EH (cell line): ENCODE measurements at places on chromosomes 1 and 21.

- no peak for DNase-seq
These were observed 560.1 kb downstream of the OMA1 start for GRCh38 chr1:57986432-57986831.

DNA sequence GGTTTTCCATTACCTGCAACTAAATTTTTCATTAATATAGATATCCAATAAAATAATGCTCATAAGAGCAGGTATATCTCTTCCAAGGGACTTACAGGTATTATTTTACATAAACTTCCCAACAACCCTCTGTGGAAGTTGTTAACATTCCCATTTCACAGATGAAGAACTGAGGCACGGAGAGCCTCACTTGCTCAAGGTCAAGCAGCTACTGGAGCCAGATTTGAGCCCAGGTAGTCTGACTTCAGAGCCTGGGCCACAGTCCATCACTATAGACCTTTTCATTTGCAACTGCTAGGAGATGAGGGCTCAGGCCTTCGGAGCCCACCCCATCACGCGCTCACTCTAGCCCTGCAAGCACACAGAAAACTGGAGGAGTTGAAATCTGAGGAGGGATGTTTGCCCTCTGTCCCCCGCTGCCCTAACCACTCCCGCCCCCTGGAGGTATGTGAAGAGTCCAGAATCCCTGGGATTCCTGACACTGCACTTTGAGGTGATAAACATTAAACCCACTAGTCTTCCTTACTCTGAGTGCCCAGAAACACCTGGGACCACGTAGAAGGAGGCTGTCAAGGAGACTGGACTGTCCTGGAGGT is 11.7 kb upstream of the ALPL start:
- DNase-seq = no peak

DNA sequence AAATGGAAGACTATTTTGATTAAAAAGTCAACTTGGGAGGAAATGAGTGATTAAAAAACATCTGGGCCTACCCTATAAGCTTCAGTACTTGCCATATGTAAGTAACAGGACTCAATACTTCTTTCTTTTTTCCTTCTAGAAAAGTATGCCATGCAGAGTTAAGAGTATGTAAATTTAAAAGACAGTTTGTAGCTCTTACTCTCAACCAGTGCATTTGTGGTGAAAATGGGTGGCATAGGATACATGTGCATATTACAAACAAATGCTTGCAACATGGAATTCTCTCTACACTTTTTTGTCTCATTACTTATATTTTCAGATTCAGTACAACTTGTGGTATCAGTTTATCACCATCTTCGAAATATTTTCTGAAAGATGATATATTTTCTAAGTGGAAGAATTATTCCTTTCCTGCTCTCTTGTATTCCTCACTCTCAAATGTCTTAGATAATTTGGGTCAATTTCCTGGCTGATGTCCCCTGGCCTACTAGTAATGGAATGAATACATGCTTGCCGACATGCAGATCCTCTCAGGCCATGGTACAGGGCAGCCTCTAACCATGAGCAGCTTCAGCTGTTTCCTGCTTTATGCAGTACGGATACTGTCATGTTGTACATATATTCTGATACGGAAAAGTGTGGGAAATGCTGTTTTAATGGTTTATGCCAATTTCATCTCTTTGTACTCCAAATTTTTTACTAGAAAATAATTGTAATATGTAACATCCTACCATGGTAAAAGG is 81.4 kb upstream of the ZNF326 start:
- DNase-seq = no peak

DNA sequence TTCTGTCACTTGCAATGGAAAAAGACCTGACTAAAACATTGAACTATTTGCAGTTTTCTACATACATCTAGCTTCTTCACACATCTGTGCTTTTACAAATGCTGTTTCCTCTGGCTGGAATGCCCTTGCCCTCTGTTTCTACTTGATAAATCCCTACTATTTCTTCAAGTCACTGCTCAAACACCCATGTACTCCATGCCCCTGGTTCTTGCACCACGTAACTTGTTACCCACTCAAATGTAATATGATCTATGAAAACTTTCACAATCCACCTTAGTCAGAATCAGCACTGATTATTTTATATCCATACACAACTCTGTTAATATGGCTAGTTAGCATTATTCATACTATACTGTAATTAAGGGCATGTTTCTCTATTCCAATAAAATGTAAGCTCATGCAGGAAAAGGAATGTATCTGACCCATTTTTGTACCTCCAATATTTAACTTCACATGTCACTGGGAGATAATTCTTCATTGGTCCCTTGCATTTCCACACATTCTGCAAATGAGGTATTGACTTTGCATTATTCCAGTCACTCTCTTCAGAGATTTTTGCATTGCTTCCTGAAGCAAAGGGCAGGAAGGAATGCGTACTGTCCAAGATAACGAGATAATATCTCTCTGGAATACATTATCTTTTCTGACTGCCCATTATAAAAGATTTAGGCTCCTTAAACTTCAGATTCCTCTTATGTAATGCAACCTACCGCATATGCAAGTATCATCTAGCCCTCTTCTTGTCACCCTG is 158.3 kb downstream of the COL24A1 start:
- peak; percentile 5 for DNase-seq

- DNase-seq = no peak
These were observed 42.3 kb downstream of the LHX4 start for GRCh38 chr1:180272395-180272794.

GRCh38 chr1:65769636-65770035 is 23.1 kb upstream of the PDE4B start:
- peak; percentile 89 for DNase-seq

DNA sequence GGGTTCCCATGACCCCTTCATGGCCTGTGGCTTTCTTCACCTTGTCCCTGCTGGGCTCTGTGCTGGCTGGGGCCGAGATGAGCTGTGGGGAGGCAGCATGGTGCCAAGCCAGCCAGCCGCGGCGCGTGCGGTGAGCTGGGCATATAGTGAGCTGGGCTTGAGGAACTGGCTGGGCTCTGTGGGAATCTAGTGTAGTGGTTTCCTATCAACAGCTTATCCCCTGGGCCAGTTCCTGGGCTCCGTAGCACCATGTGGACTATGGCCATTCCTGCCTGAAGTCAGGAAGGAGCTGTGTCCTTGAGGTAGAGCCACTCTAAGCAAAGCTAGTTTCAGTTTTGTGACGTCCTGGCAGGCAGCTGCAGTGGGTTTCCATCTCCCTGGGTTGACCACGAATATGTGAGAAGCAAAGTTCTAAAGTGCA is 1.8 kb downstream of the NCMAP start:
- DNase-seq = no peak

- no peak for DNase-seq
These were observed 105.6 kb upstream of the TTC34 start for GRCh38 chr1:2907051-2907450.

GRCh38 chr21:43935711-43936110 is 70.7 kb downstream of the AGPAT3 start:
- DNase-seq = no peak

GRCh38 chr1:26862781-26863684 is at the start of gene SFN:
Gene SFN (plus strand): TSS chr1:26863149. CDS start chr1:26863213, 64 bp downstream.
- no peak for DNase-seq

DNA sequence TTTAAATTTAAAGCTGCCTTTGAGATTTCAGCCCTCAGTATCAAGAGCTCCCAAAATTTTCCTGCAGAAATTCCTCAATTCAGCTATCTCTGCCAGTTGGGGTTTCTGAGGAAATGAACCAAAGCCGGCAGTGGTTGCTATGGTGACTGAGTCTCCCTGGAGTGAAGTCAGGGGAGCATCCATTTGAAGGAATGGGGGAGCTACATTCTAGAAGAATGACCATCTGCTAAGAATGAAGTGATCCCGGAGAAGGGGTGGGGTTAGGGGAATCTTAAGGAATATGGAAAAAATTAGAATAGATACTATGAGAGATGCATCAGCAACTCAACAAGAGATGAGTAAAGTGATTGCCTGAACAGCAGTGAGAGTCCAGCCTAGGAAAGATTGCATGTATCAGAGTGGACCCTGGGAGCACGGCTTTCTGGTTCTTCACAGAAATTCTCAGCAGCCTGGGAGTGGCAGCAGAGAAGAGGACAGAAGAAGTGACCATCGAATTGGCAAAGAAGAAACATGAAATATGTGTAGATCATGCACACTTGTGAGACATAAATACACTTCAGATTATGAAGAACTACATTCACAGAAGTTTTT is 94.7 kb downstream of the CHD1L start:
- DNase-seq = peak; percentile 25

DNA sequence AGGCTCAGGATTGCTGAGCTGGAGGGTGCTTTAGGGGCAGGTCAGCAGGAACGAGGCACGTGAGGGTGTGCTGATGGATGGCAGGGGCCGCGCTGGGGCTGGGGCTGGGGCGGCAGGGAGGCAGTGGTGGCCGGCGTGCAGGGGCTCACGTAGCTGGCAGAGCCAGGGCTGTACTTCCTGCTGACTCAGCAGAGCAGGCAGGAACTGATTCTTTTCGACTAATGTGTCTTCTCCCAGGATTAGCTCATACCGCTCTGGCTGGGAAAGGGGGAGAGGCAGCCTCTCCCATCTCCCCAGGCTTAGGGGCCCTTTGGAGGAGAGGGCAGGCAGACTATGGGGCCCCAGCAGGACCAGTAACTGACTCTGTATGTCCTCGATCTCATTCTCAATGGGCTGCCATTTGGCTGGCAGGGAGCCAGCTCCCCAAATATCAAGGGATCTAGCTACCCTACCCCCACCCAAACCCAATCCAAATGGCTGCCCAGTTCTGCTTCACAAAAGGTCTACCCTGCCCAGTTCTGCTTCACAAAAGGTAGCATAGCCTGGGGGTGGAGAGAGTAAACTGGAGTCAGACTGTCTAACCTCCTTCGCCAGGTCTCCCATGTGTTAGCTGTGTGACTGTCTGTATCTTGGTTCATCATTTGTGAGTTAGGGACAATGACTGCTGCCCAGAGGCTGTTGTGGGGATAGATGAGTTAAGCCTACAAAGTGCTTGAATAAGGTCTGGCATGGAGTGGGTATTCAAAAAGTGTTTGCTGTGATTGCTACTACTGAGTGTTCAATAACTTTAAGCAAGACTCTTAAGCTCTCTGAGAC is 100.1 kb upstream of the SLC2A1 start:
- DNase-seq = peak; percentile 68

- DNase-seq = no peak
These were observed 4.9 kb upstream of the CCDC28B start for GRCh38 chr1:32195531-32195930.

GRCh38 chr1:168945870-168946269 is 160.6 kb upstream of the ATP1B1 start:
- DNase-seq = peak; percentile 2

DNA sequence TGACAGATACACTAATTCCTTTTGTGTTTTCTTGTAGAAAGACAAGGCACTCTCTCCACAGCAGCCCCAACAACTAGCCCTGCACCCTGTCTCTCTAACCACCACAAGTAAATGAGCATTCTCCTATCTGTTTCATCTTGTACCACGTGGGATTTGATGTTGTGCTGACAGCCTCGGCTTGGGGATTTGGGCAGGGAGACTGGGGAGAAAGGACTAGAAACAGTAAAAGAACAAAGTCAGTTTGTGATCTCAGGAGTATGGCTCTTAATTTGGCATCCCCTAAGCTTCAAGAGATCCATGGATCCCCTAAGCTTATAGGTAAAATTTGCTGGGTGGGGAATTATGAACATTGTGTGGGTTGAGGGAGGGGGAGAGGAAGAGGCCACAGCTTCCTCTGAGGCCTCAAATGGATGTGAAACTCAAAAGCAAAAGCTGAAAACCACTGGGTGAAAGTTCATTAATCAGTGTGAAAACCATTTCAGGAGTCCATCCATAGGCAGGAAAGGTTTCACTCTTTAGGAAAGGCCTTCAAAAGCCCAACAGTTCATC is 3.1 kb downstream of the C1orf162 start:
- DNase-seq = no peak

GRCh38 chr1:152228831-152229230 is 4.8 kb upstream of the HRNR start:
- no peak for DNase-seq

- no peak for DNase-seq
These were observed 10.5 kb upstream of the UCK2 start for GRCh38 chr1:165816826-165817497.

DNA sequence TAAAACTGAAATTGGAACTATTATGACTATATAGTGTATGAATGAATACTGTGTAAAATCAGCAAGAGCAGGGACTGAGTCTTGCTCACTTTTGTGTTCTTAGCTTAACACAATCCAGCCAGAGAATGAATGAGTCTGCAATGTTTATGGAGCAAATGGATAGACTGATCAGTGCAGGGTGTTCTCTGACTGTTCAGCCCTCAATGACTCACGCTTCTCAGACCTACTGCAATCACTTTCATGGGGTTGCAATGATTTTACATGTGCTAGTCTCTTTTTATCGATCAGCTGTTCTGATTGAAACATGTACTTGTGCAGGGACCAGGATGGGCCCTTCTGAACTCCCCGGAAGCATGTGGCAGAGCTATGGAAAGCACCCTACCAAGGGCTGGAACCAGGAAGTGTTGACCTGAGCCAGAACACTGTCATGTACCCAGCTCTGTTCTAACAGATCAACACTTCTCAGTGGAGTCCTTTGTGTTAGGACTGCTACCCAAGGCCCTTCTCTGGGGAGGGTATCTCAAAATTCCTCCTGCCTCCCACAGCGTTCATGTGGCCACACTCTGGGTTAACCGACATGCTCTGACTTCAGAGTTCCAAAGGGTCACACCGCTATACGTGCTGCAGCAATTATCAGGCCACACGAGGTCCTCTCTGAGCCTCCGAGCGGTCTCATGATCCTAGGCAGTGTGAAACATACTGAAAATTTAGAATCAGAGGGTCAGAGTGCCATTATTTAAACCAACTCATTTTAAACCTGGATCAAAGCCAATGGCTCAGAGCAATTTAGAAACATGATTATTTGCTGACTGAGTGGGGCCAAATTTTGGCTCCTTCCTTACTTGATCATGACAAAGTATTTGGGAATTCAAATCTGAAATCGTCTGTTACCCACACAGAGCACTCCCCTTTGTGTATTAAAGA is 35.2 kb downstream of the GRIK1 start:
- DNase-seq = no peak

GRCh38 chr1:108653431-108654105 is 7.3 kb downstream of the HENMT1 start:
- DNase-seq = no peak

DNA sequence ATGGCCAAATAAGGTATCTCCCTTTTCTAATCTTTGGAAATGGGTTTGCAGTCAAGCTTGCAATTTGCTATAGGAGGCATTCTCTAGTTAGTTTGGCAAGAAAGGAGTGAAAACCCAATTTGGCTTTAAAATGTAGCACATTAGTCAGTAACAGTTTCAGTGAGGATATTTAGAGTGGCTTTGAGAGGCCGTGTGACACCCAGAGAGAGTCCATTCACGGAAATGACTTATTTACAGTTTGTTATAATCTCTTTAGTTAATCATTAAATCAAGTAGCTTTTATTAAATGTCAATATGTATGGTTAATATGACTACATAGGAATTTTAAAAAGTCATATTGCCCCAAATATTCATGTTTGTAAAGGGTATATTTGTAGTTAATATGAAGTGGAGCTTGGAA is 9.6 kb downstream of the ZBTB18 start:
- DNase-seq = no peak

- no peak for DNase-seq
These were observed 56.4 kb downstream of the ADAMTS1 start for GRCh38 chr21:26788790-26789189.

GRCh38 chr1:230548357-230548756 is 93.9 kb upstream of the COG2 start:
- DNase-seq = no peak

- no peak for DNase-seq
These were observed 270.5 kb downstream of the MATN1 start for GRCh38 chr1:30452925-30453324.

GRCh38 chr1:235073968-235074522 is 54.6 kb downstream of the TOMM20 start:
- DNase-seq = no peak
